Bone marrow (tissue), 2 donors: ENCODE measurements at places on chromosomes 5 and 9.

GRCh38 chr9:81656004-81656403 is 33.3 kb downstream of the TLE1 start:
- DNase-seq: no peak

- no peak for DNase-seq
Measured at GRCh38 chr5:158732345-158732744, 367.4 kb downstream of the EBF1 start.

GRCh38 chr5:127587246-127587917 is 61.5 kb upstream of the CTXN3 start:
- DNase-seq: no peak

GRCh38 chr5:171599411-171599810 is 180.0 kb downstream of the FGF18 start:
- DNase-seq: no peak

- no peak for DNase-seq
Measured at GRCh38 chr5:10556289-10556807, 7.5 kb upstream of the ANKRD33B start.

- DNase-seq: no peak
Measured at GRCh38 chr5:180643191-180643851, 6.1 kb downstream of the FLT4 start.

DNA sequence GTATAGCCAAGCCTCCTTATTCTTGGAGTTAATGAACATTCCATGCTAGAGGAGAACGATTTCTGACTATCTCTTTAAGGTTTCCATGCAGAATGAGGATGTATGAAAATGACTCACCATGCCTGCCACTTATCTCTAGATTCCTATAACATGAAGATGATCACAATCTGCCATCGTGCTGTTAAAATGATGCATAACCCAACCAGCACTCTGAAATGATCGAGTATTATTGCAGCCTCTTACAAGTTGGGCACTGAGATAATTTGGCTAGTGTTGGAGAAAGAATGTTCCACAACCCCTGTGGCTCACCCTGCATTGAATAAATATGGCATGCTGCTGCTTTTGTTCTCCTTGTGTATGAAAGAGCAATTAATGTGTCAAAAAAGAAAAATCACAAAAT is 1143.6 kb upstream of the WWC1 start:
- DNase-seq: no peak

DNA sequence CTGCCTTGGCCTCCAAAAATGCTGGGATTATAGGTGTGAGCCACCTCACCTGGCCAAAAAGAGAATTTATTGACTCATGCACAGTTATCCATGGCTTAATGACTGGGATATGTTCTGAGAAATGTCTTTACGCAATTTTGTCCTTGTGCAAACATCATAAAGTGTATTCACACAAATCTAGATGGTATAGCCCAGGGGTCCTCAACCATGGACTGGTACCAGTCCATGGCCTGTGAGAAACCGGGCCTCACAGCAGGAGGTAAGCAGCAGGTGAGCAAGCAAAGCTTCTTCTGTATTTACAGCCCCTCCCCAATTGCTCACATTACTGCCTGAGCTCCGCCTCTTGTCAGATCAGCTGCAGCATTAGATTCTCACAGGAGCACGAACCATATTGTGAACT is 12.4 kb upstream of the SIL1 start:
- DNase-seq: no peak

DNA sequence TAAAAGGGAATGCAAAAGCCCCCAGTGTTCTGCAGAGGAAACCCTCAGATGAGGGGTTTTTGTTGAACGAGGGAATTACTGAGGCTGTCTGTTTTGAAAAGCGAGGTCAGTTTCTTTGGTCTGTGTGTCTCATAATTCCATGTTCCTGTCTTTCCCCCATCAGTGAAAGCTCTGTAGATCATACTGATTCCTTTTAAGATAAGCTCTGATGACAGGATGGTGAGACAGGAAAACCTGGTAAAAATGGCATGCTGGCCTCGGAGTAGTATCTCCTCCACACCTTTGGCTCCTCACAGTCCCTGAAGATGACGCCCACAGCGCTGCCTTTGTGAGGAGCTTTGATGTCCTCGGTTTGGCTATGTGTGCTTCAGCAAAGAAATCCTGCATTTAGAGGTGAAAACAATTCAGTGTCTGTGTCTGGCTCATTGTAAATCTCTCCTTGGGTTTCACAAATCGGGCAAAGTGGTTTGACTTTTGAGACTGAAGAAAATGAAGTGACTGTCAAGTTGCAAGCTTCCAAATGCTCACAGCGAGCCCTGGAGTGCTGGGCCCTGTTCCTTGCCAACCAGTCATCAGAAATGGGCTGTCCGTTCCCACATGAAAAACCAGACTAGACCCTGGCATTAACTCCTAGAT is 124.9 kb upstream of the ICE1 start:
- DNase-seq: no peak

DNA sequence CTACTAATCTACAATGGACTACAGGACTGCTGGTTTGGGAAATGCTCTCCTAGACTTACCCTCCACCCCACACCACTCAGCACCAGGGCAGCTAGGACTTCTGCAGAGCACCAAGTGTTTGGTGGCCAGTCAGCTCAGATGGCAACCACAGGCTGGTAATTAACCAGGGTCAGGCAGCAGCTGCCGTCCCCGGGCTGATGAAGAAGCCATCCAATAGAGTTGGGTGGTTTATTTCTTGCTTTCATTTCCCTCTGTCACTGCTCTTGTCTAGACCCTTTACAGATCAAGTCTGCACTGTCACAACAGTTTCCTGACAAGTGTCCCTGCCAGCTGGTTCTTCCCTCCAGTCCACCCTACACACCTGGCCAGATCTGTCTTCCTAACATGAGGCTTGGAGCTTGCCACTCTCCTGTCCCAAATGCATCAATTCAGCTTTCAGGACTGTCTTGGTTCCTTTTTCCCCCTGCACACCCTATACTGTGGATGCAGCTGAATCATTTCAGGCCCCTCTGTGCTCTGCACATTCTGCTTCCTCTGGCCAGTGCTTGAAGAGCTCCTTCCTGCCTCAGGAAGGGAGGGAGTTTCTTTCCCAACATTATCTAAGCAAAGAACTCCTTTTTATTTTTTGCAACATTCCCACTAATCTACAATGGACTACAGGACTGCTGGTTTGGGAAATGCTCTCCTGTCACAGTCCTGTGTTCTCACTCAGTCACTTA is 30.2 kb upstream of the HSPA9 start:
- DNase-seq: no peak

DNA sequence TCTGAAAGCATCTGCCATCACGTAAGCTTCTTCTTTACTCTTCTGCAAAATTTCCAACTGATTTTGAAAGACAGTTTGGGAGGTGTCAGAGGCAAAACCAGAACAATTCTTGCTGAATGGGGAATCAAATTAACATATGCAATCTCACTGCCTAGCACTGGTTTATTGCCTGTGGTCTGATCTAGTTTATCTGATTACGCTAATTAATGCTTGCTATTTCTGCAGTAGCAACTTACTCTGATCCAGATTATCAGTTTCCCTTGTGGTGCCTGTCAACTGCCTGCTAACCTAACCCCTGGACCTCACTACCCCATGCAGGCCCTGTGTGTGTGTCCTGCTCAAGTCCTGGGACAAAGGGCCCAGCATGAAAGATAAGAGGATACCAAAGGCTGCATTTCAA is 40.3 kb downstream of the CCDC125 start:
- DNase-seq: no peak

DNA sequence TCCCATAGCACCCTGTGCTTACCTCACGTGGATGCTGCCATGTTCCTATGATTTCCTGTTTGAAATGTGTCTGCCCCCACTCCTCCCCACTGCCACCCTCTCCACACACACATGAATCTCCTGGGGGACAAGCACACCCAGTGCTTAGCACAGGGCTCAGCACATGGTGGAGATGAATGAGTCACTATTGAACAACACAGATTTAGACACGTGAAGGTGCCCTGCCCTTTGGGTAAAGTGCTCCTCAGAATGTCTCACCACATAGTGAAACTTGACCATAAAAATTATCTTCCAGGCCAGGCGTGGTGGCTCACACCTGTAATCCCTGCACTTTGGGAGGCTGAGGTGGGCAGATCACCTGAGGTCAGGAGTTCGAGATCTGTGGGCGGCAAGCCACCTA is 98.8 kb upstream of the PCA3 start:
- DNase-seq: no peak

DNA sequence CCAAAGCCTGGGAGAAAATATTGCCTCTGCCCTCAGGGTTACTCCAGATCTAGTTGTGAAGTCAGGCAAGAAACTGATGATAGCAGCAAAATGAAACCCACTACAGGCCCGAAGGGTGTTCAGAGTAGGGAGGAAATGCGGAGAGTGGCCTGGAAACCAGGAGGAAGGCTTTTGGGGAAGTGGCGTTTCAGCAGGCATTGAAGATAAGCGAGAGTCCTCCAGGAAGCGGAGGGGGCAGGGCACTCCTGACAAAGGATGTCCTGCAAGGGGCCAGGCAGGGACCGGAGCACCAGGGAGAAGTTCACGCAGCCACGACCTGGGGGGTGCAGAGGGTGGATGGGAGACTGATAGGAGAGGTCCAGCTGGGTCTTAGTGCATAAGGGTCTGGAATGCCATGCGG is 7.8 kb upstream of the FOXI1 start:
- no peak for DNase-seq

- no peak for DNase-seq
Measured at GRCh38 chr9:111412280-111412679, 71.9 kb downstream of the ECPAS start.

DNA sequence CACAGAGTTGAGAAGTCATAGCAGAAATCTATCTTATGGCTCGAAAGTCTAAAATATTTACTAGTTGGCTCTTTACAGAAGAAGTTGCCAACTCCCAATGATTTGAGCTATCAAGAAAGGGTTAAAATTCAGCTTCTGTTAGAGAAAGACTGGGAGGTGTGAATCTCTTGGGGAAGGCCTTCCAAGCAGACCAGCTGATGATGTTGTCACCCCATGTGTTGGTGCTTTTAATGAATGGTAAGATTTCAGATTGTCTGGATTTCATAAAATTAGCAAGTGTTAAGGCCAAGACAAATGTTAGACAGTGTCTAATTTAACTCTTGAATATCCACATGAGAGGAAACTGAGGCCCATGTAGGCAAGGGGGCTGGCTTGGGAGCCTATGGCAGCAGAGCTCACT is 63.9 kb downstream of the PPARGC1B start:
- no peak for DNase-seq

DNA sequence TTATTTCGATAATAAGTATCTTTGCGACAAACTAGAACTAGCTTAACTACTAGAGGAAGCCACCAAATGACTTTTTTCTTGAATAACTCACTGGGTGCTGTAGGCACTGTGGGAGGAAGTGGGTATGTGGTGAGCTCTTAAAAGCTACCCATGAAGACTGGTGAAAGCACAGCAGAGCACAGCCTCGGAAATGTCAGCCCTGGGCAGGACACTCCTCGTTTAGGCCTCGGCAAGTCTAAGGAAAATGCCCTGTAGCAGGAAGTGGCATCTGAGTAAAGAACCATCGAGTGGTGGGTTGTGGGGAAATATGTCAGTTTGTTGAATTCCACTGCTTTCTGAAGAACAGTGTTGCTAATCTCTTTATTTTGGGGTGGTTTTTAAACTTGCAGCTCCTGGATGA is 44.0 kb upstream of the NCS1 start:
- peak; percentile 42 for DNase-seq

DNA sequence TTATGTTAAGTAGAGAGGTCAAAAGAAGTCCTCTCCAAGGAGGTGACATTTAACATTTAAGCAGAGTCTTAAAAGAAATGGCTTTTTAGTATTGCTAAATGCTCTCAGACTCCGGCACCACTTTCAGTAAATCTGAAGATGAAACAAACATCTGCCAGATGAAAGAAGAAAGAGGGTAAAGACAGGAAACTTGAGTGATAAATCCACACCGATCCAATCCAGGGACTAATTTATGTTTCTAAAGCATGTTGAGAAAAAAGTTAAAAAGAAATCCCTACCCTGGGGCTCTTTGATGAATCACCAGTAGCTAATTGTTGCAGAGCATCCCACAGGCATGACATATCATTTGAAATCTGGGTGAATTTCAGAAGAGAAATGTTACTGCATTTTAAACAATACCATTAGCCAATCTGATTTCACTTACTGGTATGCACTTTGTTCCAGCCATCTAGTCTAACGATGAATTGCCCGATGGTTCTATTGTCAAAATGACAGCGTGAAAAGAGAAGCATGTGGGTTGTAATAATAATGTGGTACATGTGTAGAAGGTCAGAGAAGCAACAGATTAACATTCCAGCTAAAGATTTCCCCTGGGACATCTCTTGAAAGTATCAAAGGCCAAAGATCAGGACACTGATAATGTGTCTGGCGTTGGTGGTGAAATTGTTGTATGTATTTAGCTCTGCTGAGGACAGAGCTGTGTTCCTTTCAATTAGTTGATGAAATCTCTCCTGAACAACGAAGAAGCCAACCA is 485.7 kb downstream of the CSNK1G3 start:
- DNase-seq: no peak

DNA sequence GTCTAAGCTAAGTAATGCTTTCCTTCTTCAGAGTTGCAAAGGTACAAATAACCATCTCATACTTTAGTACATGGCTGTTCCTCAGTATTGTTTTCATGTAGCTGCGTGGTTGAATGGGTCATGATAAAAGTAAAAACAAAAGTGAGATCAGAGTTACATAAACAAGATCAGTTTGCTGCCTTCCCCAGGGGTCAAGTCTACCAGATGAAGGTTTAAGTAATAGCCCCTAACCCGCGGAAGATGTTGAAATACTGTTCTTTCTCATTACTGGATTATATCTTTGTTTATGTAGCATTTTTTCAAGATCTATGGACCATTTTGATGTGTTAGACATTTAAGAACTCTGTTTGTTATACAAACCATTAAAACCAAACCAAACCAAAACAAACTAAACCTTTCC is 34.1 kb upstream of the ARRDC3 start:
- no peak for DNase-seq

- DNase-seq: no peak
Measured at GRCh38 chr5:122333564-122333963, 21.5 kb downstream of the SNCAIP start.

DNA sequence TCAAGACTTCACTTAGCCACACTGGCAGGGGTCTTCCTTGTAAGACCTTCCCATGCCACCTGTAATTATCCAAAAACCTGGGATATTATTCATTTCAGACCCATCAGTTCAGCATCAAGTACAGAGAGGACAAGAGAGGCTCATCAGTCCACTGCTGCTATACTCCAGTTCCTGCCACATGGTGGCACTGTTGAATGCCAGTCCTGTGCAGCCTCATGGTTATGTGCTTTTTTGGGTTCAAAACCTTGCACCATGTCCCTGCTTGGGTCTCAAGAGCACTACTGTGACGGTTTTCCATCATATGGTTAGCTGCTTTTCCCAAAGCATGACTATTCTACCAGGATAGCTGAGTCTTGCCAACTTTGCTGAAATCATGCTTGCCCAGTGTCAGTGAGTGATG is 8.5 kb downstream of the PTGS1 start:
- no peak for DNase-seq

DNA sequence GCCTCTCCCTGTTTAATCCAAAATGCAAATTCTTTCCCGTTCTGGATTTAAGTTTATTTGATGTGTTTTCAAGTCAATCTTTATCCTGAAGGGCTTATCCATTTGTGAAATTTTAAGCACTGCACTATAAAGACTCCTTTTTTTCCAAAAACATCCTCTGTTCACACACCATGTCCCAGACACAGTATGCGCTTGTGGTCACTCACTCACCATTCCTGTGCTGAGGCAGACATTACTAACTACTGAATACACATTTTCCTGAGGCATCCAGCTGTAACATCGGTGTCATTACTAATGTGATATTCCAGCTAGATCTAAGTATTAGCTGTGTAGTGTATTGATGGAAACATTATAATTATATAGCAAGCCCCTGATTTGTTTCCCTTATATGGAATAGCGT is 298.4 kb downstream of the KCTD16 start:
- no peak for DNase-seq

- DNase-seq: peak; percentile 5
Measured at GRCh38 chr9:1009101-1009707, 32.7 kb downstream of the DMRT3 start.

- no peak for DNase-seq
Measured at GRCh38 chr5:146223179-146223578, 19.8 kb downstream of the RBM27 start.
